ENCODE measurements at places on chromosomes 3 and 15.

GRCh38 chr15:56058986-56059385 is 65.6 kb upstream of the NEDD4 start:
- DNase-seq = no peak

GRCh38 chr3:127707851-127708411 is 35.2 kb downstream of the ABTB1 start:
- no peak for DNase-seq

DNA sequence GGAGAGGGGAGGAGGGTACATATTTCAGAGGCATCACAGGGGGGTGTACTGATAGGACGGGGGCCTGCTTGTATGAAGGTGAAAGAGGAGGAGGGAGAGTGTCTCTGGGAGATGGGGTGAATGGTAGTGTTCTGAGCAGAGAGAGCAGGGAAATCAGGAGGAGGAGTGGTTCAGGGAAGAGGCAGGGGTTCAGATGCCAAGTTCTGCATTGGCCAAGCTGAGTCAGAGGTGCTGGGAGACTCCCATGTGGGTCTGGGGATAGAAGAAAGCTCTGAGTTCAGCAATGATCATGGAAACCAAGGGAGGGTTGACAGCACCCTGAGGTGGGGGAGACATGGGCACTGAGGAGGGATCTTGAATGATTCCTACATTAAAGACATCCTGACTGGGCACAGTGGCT is 3.0 kb downstream of the CYP8B1 start:
- no peak for DNase-seq

DNA sequence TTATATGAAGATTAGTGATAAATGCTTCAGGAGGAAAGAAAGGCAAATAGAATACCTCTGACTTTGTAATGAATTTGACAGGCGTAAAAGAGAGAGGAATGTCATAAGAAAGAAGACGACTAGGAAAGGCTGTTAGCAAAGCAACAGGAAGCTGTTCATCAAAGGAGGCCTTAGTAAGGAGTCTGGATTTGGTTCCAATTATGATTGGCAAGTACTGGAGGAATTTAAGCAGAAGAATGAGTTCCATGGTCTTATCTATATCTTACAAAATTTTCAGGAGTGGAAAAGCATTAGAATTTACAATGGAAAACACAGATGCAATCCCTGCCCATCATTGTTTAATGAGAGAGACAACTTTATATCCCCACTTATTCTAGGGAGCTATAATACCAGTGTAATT is 13.8 kb downstream of the PLSCR1 start:
- DNase-seq = no peak

DNA sequence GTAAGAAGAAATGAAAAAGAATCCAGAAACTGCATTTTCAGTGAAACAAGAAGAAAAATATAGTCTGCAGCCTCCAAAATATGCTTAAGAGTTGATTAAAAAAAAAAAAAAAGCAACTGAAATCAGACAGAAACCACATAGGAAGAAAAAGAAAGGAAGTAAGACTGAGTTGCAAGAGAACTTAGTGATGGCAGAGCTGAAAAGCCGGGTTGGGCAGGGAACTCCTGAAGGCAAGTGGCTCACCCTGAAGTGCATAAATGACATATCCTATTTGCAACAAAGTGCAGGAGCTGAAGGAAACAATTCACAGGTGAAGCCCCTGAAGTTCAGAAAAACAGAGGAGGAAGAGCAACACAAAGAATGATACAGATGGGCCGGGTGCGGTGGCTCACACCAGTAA is 108.8 kb upstream of the SLC25A36 start:
- DNase-seq = no peak

GRCh38 chr15:70274255-70274880 is 176.7 kb upstream of the TLE3 start:
- no peak for DNase-seq

- no peak for DNase-seq
Measured at GRCh38 chr3:52001443-52001974, 5.8 kb upstream of the RPL29 start.

- no peak for DNase-seq
Measured at GRCh38 chr3:197392961-197393360, 94.5 kb upstream of the DLG1 start.

DNA sequence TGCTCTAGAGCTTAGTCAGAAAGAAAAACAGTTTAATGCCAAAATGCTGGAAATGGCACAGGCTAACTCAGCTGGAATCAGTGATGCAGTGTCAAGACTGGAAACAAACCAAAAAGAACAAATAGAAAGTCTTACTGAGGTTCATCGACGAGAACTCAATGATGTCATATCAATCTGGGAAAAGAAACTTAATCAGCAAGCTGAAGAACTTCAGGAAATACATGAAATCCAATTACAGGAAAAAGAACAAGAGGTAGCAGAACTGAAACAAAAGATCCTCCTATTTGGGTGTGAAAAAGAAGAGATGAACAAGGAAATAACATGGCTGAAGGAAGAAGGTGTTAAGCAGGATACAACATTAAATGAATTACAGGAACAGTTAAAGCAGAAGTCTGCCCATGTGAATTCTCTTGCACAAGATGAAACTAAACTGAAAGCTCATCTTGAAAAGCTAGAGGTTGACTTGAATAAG is 150.5 kb upstream of the LRRFIP2 start:
- DNase-seq = no peak

- DNase-seq = no peak
Measured at GRCh38 chr3:100103558-100104441, 10.5 kb downstream of the FILIP1L start.

GRCh38 chr15:96693515-96693914 is 363.0 kb downstream of the NR2F2 start:
- no peak for DNase-seq

- no peak for DNase-seq
Measured at GRCh38 chr3:183117056-183117455, 17.8 kb upstream of the MCCC1 start.

- DNase-seq = no peak
Measured at GRCh38 chr3:14240366-14240765, 61.7 kb downstream of the LSM3 start.

GRCh38 chr15:68433551-68433950 is 1.6 kb upstream of the ITGA11 start:
- no peak for DNase-seq

- DNase-seq = no peak
Measured at GRCh38 chr3:49554633-49555265, 472 bp downstream of the BSN start.

GRCh38 chr3:70273492-70273891 is 38.9 kb downstream of the MDFIC2 start:
- no peak for DNase-seq

- no peak for DNase-seq
Measured at GRCh38 chr15:56798639-56799038, 65.3 kb upstream of the ZNF280D start.

DNA sequence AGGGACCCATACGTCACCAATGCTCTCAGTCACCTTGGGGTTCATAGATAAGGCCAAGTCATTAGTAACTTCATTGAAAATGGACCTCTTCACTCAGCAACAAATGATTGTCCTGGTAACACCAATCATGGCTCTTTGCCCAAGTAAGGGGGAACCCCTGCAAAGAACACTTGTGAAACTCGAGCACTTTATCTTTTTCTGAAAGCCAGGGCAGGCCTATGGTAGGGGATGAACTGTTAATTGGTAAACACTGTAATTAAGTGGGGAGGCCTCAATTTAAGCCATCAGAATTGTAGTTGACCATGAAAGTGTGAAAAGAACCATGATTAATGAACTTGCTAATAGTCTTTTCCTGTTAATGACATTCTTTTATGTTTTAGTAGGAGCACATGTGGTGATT is 73.3 kb downstream of the ABHD5 start:
- no peak for DNase-seq

DNA sequence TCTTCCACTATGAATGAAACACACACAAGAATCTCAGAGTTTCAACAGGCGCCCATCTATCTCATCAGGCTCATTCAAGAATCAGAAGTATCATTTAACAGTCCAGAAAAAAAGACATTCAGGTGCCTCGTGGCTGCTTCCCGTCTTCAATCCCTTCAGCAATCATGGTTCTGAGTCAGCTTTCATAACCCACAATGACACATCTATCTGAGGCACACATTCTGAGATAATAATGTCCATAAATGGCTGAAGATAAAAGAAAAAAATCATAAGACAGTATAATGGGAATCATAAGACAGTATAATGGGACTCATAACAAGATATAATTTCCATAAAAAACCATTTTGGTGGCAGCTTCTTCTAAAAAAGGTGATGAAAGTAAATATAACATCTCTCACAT is 52.4 kb downstream of the TNIK start:
- no peak for DNase-seq

GRCh38 chr3:126378341-126378751 is 16.4 kb upstream of the CFAP100 start:
- no peak for DNase-seq

DNA sequence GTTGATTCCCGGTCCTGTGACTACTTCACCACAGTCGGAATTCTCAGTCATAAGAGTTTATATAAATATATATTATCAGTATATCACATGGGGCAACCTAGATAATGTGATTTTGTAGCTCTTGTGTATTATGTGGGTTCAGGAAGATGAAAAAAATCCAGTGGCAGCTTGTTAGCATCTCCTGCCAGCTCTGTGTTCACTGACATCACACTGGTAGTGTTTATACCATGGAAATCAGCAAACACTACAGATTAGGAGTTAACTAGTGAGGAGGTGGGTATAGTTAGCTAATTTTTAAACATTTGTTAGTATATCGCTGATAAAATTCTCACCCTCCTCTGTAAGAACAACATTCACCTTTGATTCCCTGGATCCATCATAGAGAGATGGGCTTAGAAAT is 44.5 kb upstream of the KCNMB2 start:
- DNase-seq = no peak

GRCh38 chr15:63054985-63055384 is 12.4 kb downstream of the TPM1 start:
- DNase-seq = no peak

GRCh38 chr15:94080416-94080815 is 150.9 kb upstream of the MCTP2 start:
- DNase-seq = no peak

GRCh38 chr3:73719413-73719851 is 94.7 kb upstream of the PDZRN3 start:
- DNase-seq = no peak

- DNase-seq = no peak
Measured at GRCh38 chr15:70023064-70023768, 74.5 kb downstream of the TLE3 start.

GRCh38 chr15:47516972-47517371 is 200.3 kb upstream of the SEMA6D start:
- DNase-seq = no peak

- no peak for DNase-seq
Measured at GRCh38 chr3:72436863-72437592, 411.2 kb downstream of the SHQ1 start.

DNA sequence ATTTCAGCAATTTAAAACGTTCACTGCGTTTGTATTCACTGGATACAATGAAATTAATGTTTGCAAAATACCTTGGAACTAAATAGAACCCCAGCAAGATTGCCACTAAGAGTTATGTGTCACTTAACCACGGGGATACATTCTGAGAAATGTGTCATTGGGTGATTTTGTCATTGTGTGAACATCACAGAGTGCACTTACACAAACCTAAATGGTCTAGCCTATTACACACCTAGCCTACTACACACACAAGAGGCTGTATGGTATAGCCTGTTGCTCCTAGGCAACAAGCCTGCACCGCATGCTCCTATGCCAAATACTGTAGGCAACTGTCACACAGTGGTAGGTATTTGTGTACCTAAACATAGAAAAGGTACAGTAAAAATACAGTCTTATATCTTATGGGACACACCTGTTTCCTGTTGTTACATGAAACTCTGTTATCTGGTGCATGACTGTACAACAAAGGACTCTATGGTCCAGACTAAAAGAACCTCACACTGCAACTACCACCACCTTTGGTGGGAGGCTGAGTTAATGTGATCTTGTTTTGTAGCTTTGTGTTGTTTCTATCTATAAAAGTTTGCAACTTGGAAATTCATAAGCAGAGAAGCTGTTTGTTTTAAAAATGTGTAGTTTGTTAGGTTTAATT is 92.2 kb upstream of the NTRK3 start:
- no peak for DNase-seq

DNA sequence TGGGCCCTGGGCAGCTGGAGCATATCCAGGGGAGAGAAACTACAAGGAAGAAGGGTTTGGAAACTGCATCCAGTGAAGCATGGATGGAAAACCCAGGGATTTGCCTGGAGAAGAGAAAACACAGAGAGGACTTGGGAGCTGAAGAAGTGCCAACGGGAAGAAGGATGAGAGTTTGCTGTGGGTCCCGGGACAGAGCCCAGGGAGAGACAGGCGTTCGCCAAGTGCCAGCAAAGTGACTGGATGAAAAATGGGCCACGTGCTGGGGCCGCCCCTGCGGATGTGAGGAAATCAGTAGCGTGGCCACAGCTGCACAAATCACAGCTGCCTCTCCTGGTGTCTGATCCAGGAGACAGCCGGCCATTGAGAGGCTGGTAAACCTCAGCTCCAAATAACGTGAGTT is 70.4 kb downstream of the HES1 start:
- DNase-seq = no peak

- no peak for DNase-seq
Measured at GRCh38 chr3:15887261-15887660, 89.5 kb upstream of the ANKRD28 start.

DNA sequence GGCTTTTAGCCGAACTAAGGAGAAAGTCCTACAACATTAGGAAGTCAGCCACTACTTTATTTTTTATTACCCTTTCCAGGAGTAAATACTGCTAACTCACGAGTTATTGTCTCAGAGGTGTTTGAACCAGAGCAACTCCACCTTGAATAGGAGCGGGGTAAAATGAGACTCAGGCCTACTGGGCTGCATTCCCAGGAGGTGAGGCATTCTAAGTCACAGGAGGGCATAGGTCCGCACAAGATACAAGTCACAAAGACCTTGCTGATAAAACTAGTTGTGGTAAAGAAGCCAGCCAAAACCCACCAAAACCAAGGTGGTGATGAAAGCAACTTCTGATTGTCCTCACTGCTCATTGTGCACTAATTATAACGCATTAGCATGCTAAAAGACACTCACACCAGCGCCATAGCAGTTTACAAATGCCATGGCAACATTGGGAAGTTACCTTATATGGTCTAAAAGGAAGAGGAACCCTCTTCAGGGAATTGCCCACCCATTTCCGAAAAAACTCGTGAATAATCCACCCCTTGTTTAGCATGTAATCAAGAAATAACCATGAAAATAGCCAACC is 555.9 kb downstream of the IGSF11 start:
- DNase-seq = no peak

GRCh38 chr3:129612534-129613366 is 6.3 kb upstream of the PLXND1 start:
- no peak for DNase-seq

Measured in esophagus squamous epithelium (tissue), 5 donors.